ENCODE measurements at places on chromosomes 1 and 21.
A peak's percentile ranks its signal among the peaks of the same experiment; 100 is the strongest.

GRCh38 chr1:192978195-192978710 is 80.9 kb downstream of the UCHL5 start:
- DNase-seq = no peak

- peak; percentile 69 for DNase-seq
Measured at GRCh38 chr1:112527266-112528010, 18.7 kb downstream of the WNT2B start.

DNA sequence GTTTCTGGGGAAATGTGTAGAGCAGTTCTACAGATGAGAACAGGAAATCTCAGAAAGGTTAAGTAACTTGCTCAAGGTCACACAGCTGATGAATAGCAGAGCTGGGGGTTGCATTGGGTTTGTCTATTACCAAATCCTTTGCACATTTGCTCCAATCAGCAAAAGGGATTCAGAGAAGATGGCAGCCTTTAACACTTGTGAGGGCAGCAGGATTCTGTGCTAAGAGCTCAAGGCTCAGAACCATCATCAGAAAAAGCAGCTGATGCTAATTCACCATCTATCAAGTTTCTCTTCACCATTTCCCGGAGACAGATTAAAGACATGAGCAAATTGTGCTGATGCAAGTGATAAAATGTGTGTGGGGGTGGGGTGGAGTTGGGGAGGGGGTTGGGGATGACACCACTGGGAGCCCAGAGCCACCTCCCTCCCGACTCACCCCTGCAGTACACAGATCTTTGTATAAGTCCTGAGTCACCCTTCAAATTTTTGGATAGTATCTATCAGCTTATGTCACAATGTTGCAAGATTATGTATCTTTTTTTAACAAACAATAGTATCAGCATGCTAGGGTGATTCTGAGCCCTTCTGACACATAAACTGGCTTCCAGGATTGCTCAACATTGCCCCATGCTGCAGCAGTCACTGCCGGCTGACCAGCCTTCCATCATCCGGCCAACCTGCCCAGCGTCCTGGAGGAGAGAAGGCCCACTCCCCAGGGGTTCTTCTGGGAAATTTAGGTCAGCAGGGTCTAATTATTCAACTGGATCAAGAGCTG is 2.8 kb upstream of the SPSB1 start:
- peak; percentile 98 for DNase-seq

DNA sequence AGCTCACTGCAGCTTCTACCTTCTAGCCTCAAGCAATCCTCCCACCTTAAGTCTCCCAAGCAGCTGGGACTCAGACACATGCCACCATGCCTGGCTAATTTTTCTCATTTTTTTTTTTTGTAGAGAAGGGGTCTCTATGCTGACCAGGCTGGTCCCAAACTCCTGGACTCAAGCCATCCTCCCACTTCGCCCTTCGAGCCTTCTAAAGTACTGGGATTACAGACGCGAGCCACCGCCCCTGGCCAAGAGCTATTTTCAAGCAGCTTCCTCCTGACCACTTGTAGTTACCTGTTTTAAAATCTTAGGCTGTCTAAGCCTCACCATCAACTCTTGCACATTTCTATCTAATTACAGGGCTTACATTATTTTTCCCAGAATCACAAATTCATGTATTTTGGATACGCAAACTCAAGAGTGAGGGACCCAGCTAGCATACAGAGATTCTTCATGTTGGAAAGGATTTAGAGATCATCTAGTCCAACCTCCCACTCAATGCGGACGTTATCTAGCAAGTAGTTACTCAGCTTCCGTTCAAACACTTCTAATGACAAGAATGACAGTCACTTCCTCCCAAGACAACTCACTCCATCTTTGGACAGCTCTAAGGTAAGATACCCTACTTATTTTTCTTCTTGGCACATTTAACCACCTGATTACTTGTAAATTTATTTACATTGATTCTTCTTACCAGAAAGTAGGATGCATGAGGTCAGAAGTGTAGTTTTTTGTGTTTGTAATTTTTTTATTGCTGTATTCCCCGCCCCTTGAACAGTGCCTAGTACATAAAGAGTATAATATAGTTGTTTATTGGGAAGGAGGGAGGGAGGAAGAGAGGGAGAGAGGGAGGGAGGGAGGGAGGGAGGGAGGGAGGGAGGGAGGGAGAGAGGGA is 65.4 kb downstream of the LUZP1 start:
- peak; percentile 76 for DNase-seq

DNA sequence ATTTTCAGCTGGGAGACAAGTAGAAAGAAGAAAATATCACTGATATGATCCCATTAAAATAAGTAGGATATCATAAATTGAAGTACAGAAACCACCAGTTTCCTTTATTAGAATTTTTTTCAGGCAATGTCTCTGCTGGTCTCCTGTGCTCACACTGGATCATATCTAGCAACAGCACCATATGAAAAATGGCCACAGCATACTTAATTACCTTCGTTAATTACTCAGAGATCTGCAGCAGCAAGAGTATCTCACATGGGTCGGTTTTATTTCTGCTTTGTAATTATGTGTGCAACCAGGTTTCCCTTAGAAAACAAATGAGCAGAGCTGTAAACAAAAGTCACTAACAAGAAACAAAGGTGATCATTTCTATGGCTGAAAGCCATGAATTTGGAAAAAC is 287.9 kb downstream of the LRRIQ3 start:
- DNase-seq = no peak

DNA sequence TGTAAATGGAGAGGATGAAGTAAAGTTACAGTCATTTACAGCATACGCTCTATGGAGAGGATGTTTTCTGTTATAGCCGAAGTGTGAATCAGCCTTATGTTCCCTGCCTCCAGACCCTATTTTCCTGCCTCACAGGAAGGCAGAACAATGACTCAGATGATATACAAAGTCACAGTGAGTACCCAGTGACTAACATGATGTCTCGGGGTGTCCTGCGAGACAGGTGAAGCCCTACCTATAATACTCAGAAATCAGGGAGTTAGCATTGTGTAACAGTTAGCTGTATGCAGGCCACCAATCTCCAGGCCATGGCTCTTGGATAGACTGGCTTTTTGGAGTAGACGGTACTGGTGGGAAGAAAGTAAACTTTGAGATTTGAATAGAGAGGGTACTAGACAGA is 55.6 kb upstream of the FBXO28 start:
- peak; percentile 20 for DNase-seq

DNA sequence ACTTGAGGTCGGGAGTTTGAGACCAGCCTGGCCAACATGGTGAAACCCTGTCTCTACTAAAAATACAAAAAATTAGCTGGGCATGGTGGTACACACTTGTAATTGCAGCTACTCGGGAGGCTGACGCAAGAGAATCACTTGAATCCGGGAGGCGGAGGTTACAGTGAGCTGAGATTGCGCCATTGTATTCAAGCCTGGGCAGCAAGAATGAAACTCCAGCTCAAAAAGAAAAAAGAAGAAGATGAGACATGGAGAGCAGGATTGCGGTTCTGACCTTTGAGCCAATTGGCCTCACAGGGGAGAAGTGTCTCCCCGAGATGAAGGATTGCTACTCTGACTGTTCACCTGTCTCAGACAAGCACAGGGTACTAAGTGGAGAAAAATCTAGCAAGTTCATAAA is 6.6 kb downstream of the SCCPDH start:
- peak; percentile 29 for DNase-seq

- peak; percentile 30 for DNase-seq
Measured at GRCh38 chr1:186865857-186866256, 37.1 kb downstream of the PLA2G4A start.

- peak; percentile 87 for DNase-seq
Measured at GRCh38 chr1:53982034-53982762, 35.8 kb downstream of the LDLRAD1 start.

- DNase-seq = no peak
Measured at GRCh38 chr1:159955456-159955855, 1.4 kb upstream of the SLAMF9 start.

DNA sequence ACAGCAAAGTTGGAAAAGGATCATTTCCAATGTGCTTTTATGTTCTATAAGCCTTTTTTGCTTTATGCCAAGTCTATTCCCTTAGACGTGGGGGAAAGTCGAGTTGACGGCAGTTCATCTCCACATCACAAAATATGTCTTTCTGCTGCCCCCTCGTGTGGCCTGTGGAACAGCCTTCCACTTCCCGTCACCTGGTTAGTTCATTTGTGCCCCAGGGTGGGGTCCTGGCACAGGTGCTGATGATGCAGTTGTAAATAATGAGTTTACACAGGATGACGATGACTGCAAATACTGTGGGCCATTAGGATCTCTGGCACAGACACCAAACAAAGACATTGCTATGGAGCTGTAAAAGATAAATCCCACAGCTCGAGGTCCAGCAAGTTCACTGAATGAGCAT is 10.0 kb upstream of the OTUD3 start:
- DNase-seq = no peak

- DNase-seq = no peak
Measured at GRCh38 chr1:200867018-200867811, 5.6 kb upstream of the GPR25 start.

- no peak for DNase-seq
Measured at GRCh38 chr21:37784591-37785318, 131.5 kb downstream of the KCNJ6 start.

- no peak for DNase-seq
Measured at GRCh38 chr1:24737368-24738117, 7.7 kb upstream of the CLIC4 start.

DNA sequence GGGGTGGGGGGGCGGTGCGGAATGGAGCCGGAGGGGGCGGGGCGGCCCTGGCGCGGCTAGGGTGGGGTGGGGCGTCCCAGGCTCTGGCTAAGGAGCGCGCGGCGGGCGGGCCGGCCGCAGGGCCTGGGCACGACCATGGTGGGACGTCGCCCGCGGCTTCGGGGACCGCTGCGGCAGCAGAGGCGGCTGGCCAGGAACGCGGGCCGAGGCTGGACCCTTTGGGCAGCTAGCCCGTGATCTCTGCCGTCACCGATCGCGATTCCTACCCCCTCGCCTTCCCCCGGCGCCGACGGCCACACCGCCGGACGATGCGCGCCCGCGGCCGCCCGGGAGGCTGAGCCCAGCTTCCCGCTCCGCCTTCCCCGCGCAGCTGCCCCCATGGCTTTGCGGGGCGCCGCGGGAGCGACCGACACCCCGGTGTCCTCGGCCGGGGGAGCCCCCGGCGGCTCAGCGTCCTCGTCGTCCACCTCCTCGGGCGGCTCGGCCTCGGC is at the start of gene MAP3K21:
Gene MAP3K21 (plus strand): TSS at position 74 of the 491 bp plus-strand sequence. CDS start 305 bp downstream, at position 379.
- no peak for DNase-seq

DNA sequence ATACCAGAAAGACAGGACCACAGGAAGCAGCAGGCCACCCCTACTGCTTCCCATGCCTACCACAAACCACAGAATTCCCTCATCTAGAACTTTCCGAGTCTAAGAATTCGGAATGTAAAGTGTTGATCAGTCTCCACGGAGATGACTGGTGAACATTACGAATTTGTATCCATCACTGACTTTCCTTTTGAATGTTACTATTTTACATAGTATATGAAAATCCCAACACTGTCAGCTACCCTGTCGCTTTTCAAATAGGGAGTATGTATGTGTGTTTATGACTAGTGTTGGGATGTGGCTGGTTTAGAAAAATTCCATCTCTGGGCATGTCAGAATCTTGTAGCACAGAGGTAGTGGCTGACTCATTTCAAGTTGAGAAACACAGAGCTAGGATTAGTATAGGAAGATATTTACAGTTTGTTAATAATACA is 118.2 kb downstream of the COQ8A start:
- peak; percentile 93 for DNase-seq

- no peak for DNase-seq
Measured at GRCh38 chr1:182119631-182120030, 58.1 kb upstream of the ZNF648 start.

DNA sequence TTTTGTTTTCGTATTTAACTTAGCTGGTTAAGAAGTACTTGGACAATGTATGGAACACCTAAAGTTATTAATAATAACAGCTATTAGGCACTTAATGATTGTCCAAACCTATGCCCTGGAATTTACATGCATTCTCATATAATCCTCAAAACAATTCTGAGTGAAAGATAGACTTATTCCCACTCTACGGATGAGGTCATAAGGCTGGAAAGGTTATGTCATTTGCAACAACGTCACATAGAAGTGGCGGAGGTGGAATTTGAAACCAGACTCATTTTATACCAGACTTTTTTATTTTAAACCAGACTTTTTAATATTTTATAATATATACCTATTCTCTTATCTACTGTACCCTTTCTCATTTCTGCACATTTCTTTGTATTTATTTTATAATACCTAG is 8.4 kb downstream of the LRRC8D start:
- DNase-seq = no peak

DNA sequence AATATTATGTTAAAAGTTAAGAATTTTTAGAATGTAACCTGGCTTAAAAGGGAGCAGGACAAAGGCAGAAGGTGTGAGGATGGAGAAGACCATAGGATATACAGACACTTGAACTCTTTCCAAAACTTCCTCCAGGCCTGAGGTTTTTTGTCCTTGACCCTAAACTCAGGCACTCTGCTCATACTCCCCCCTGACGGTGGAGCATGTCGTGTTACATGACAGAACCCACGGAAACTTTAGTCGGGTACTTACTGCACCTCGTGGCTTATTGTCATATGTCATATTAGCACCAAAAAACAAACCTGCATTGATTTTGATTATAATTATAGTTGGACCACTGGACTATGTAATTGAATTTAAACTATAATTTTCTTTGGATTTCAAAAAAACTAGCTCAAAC is 20.8 kb downstream of the TNFRSF9 start:
- DNase-seq = no peak

- no peak for DNase-seq
Measured at GRCh38 chr1:79037085-79037484, 30.6 kb upstream of the ADGRL4 start.

- DNase-seq = peak; percentile 89
Measured at GRCh38 chr1:223726380-223727001, 14.2 kb downstream of the CAPN2 start.

DNA sequence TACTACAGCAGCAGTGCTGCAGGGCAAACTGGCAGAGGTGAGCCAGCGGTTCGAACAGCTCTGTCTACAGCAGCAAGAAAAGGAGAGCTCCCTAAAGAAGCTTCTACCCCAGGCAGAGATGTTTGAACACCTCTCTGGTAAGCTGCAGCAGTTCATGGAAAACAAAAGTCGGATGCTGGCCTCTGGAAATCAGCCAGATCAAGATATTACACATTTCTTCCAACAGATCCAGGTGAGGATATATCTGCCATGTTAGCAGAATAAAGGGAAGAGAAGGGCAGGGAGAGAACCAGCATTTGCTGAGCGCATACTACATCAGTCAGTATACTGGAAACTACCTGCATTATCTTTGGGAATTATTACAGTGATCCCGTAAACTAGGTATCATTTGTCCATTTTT is 130.0 kb upstream of the BMP8A start:
- no peak for DNase-seq

GRCh38 chr1:51565009-51565408 is 45.9 kb upstream of the EPS15 start:
- no peak for DNase-seq

DNA sequence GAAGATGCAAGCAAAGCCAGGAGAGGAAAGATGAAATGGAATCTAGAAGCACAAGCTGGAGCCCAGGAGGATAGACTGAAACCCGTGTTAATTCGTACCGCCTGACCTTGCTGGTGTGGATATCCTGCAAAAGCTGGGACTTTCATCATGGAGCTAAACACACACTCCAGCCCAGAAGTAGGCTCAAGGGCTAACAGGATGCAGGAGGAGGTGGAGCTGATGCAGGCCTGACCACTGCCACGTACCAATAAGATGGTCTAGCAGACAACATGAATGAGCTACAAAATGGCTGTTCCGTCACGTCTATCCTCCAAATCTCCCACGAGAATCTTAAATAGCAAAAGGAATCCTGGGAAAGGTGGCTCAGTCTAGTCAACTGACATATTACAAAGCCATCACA is 270.3 kb downstream of the SDCCAG8 start:
- no peak for DNase-seq

GRCh38 chr1:203039609-203040512 is 13.6 kb downstream of the PPFIA4 start:
- DNase-seq = peak; percentile 24

GRCh38 chr1:230392536-230392909 is 33.6 kb downstream of the PGBD5 start:
- no peak for DNase-seq
